ENCODE measurements at places on chromosomes 2 and 18. TPM values are rescaled to one million over a fixed set of nuclear protein-coding genes. Genes with fewer than 3 reads are reported as not detected.
A peak's percentile ranks its signal among the peaks of the same experiment; 100 is the strongest.

The ASB18 gene
- total RNA-seq, result 4.7 TPM

The FSIP2 gene
- 2.6 TPM for total RNA-seq

GRCh38 chr2:68216454-68217310 lies 35.6 kb downstream of the PPP3R1 start:
- peak; percentile 37 for DNase-seq

GRCh38 chr2:47112665-47113435 lies 42.3 kb downstream of the STPG4 start:
- no peak for DNase-seq

The IL18R1 gene
- 0.98 TPM for total RNA-seq

The LYPD6B gene
- total RNA-seq, result not detected

The CENPA gene
- total RNA-seq, result 4.3 TPM

All from muscle of leg (tissue), 16 donors.